Naive thymus-derived CD4-positive, alpha-beta T cell (primary cell): ENCODE measurements at places on chromosomes 2 and 18. TPM values are rescaled to one million over a fixed set of nuclear protein-coding genes. Genes with fewer than 3 reads are reported as not detected.

DNA sequence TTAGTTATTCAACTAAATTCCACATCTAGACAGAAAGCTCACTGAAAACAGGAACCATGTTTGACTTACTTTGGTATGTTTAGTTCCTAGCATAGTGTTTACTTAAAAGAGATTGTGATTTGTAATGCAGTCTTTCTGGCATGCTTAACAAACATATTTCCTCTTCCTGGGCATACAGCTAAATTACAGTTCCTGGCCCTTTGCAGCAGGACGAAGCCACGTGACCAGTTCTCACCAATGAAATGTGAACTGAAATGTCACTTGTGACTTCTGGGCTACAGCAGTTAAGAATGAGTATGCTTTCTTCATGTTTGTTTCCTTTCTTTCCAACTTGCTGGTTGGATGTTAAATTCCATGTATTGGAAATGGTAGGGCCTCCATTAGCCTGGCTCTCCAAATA is 330.5 kb downstream of the FIGN start:
- DNase-seq: no peak

CCNYL1 gene
- total RNA-seq: 5.6 and 6.7 TPM in 2 replicates

- no peak for DNase-seq
These were observed 1042.9 kb upstream of the ACVR2A start for GRCh38 chr2:146801886-146802285.

DNA sequence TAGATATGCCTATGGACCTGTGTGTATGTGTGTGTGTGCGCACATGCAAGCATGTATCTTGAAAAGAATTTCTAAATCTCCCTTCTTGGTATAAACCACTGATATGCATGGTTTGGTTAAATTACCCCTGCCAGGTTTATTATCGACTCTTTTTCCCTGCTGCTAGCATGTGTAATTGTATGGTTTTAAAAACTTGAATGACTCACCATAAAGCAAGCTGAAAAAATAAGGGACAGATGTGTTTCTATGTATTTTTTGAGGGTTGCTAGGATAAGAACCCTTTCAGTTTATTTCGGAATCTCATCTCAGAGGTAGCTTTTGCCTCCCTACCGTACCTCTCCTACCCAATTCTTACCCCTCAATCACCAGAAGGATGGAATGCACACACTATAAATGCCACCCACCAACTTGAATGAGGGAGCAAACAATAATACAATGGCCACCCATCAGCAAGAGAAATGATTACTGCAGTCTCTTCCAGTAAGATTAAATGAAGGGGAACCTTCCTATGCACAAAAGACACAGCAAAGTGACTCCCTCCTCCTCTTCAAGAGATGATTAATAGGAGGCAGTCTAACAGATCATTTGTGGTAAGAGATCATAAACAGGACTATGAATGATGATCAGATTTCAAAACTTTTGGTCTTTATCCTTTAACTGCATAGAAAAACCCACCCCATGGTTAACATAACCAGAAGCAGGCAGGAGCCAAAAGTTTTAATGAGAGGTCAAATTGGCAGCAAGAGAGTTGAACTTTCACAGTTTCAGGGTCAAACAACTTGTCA is 357.2 kb downstream of the SATB2 start:
- no peak for DNase-seq

GRCh38 chr2:113156278-113157117 is 17.3 kb upstream of the PSD4 start:
- DNase-seq: no peak

DNA sequence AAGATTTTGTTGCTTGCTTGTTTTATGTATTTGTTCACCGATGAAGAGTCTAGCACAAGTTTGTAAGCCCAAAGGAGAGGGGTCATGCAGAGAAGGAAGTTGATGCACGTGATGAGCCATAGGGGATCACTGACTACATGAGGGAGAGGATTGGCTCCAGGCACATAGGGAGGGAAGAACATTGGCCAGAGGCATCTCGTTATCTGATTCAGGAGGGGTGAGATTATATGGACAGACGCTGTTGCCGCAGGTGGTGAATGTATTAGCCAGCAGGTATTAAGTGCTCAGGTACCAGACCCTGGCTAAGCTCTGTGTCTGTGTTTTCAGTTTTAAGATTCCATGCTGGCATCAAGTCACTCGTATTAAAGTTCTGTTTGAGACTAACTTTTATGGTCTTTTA is 91.8 kb upstream of the CHST9 start:
- no peak for DNase-seq

DNA sequence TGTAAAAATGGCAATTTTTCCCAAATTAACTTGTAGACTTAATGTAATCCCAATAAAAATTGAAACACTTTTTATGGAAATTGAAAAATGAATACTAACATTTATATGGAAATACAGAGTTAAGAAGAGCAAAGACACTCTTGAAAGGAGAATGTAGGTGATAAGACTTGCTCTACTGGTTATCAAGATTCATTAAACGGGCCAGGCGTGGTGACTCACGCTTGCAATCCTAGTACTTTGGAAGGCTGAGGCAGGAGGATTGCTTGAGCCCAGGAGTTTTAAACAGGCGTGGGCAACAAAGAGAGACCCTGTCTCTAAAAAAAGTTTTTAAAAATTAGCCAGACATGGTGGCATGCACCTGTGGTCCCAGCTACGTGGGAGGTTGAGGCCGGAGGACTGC is 29.5 kb upstream of the ZNF396 start:
- no peak for DNase-seq

GRCh38 chr2:95352310-95353054 is 50.0 kb upstream of the FAHD2A start:
- no peak for DNase-seq

UGT1A3 gene
- not detected for total RNA-seq

DNA sequence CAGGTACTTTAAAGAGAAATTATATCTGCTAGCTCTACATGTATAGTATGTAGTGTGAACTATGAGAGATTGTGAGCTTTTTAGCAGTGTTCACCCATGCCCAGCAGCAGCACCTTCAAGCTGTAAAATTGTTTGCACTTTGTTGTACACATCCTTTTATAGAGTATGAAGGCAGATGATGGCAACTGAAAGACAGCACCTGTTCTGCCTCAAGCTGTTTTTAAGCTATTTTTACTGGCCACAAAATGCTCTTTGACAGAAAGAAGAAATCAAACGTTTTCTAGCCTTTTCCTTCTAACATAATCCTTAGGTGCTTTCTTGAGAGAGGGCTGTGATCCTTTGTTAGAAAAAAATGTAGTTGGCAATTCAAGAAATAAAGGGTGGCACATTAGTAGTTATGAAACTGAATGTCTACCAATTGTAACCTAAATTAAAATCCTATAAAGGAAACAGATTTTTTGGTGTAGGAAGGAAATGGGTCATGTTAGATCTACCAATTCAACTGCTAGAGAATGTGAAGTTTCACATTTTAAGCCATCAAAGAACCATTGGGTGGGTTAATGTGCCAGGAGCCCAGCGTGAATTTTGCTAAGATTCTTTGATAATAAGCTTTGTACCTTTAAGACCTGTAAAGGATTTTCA is 59.5 kb downstream of the R3HDM1 start:
- DNase-seq: peak; percentile 51

DNA sequence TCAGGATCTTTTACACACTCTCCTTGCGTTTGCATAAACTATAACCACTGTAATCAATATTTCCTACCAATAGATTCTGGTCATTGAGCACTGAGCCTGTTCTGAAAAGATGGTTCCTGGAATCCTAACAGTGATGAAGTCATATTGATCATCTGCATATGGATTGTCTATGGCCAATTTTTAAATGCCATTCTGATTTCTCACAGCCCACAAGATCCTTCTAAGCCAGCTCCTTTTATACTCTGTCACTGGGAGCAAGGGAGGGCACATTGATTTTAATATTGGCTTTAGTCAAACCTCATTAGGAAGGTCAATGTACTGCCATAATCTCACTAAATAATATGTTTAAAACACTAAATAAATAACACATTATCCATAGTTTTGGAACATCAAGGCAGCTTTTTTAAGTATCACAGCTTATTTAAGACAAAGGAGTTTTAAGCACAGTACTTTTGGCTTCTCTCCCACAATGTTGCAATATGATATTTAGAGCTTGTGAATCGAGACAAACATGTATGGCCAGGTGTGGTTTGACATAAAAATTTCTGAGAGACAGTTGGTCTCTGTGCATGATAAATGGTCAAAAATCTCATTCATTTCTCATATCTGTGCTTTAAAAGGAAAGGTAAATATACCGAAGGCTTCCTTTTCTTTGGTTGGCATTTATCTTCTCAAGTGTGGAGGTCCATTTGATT is 267.3 kb downstream of the MTX2 start:
- DNase-seq: no peak

DNA sequence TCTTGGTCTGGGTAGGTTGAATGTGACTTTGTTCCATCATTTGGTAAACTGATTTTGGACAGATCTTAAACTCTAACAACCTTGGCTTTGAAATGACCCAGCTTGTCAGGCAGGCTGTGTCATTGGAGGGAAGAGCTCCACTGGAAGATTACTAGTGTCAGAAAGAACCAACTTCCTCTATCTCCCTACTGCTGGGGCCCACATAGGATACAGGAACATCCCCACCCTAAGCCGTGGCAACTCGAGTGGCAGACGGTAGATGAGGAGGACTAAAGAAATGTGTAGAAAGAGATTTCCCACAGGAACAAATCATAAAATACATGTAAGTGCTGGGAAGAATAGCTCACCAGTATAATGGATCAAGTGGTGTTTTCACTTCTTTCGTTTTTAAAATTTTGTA is 4.3 kb upstream of the G6PC2 start:
- no peak for DNase-seq
